Head of caudate nucleus (tissue), 42 donors: ENCODE measurements at places on chromosomes 1 and 21.

GRCh38 chr1:112938210-112938609 is 17.8 kb downstream of the SLC16A1 start:
- no peak for DNase-seq

GRCh38 chr1:56797065-56797685 is 22.0 kb downstream of the FYB2 start:
- no peak for DNase-seq

DNA sequence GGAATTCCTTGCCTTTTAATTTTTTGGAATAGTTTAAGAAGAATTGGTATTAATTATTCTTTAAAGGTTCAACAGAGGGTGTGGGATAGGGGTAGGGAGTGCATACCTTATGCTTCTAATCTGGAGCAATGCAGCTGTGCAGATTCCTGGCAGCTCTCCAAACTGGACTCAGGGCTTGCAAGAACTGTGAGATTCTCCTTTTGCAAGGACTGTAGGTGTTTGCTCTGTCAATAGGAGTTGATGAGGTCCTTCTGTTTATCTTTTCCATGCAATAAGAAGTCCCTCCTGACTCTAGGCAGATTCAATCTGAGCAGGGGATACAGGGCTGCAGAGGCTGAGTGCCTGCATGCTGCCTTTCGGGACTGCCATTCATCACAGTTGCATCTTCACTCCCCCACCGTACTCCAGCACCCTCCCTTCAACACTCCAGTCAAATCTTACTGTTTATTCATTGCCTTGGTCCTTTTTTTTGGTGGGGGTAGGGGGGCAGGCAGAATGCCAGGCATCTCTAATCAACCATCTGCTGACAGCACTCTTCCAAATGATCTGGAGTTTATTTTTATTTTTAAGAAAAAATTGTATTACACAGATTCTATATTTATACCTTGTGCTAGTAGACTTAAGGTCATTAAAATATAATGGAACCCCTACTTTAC is 122.3 kb downstream of the DISC1 start:
- DNase-seq, result no peak

GRCh38 chr1:2018217-2019171 is 651 bp upstream of the GABRD start:
- DNase-seq, result no peak

GRCh38 chr1:78561856-78562255 is 58.4 kb upstream of the IFI44L start:
- DNase-seq, result no peak

DNA sequence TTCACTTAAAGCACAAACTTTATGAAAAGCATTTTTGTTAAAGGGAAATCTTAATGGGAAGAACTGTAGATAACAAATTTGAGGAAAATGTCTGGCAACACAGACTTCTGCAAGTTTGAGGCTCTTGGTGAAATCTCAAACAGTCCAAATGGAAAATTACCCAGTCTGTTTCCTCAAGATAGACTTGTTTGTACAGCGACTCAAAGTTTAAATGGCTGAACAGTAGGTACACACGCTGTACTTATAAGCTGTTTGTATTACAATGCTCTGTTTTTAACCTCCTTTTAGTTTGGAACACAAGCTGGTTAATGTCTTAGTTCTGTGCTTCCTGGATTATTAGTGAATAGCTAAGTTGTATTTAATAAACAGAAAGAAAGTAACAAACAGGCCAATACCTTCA is 217.1 kb downstream of the NFIA start:
- DNase-seq, result no peak

DNA sequence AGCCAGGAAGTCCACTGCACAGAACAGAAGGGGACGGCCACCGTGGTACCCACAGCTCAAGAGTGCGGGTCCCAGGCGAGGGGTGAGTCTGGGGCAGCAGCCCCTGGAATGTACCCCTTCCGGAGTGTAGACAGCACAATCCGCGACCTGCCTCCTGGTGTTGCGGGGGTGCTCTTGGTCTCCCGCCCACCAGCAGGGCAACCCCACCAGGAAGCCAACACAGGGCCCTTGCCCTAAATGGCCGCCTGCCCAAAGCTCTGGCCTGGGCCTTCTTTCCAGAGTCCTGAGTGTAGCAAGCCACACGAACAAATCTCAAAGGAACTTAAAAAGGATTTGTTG is 1.1 kb upstream of the SLC19A1 start:
- DNase-seq, result peak; percentile 12

DNA sequence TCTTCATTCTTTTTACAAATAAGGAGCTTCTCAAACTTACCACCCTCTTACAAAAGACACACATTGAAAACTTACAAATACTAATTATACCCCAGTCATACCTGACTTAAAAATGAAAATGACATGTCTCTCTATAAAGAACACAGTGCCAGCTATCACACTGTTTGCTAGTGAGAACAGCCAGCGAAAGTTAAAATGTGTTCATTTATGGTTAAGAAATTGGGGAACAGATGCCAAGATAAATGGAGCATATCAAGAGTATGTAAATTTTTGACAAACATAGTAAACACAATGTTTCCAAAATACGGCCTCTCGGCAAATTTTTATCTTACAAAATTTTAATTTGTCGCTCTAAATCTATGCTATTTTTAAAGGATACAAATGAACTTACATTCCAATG is 1422.9 kb downstream of the KCNT2 start:
- DNase-seq, result no peak

DNA sequence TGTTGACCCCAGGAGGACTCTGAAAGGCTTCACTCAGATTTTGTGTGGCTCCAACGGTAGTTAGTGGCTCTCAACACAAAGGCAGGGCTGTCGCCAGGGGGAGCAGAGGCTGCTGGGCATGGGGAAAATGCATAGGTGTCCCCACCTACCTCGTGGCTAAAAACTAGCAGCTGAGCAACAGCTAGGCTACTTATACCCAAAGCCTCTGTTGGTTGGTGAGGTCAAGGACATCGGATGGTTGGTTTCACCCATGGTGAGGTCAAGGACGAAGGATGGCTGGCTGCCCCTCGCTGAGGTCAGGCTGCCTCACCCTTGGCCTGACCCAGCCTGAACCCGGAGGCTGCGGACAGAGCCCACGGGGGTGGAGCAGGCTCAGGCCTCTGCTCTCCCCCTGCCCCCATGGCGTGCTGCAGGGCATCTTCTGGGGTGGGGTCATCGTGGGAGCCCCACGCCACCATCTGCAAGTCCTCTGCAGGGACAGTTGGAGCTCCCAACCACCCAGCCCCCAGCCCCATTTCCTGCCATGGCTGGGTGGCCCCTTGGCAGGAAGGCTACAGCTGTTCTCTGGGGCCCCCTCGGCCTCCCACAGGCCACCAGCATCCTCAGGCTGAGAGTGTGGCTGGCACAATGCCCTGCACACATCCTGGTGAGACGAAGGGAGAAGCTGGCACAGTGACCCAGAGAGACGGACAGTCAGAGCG is 8.5 kb upstream of the GNB1 start:
- DNase-seq, result no peak

DNA sequence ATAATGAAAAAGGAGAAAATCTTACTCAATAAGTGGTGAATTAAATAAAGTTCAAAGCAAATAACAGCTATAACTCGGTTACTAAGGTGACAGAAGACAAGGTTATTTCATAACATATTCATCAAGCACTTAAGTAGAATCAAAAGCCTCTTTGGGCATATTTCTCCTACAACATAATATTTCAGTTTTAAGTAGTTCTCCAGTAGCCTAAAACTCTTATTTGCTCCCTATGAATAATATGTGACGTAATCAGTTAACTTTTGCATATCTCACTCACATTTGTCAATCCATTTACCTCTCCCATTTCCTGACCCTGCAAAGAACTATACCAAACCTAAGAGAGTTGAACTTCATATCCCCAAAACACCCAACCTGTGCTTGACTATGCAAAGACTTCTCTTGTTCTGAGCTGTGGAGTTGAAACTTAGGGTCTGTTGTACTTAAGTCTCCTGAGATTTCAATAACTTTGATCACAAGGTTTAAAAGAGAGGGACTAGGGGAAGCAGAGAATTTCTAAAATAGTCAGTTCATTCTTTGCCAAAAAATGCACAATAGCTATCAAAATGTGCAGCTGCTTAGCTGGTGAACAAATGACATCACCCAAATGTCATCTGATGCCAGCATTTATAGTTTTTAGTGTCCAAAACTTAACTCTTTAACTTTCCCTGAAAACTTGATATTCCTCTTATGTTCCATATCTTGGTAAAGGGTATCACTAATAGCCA is 37.2 kb downstream of the TTLL7 start:
- no peak for DNase-seq

DNA sequence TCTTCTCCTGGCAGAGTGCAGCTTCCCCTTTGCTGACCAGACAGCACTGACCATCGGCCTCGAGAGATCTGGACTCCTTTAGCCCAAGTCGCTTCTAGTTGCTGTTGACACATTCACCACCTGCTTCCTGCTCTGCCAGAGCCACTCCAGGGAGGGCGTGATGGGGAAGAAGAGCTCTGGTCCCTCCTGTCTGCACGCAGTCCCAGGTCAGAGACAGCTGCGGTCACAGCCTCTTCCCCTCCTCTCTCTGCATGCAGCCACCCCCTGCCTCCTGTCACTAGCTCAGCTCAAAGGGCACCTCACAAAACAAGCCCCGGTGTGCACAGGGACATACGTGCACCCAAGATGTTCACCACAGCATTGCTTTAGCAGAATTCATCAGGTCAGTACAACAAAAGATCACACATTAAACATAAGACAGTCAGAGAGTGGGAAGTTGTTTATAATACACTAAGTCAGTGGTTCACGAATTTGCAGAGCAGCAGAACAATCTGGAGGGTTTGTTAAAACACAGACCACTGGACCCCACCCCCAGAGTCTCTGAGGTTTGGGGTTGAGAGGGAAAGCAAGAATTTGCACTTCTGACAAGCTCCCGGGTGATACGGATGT is 132.9 kb downstream of the SYF2 start:
- DNase-seq, result peak; percentile 52

- no peak for DNase-seq
These were observed 37.2 kb upstream of the CITED4 start for GRCh38 chr1:40899230-40899870.

- DNase-seq, result no peak
These were observed 101.0 kb downstream of the POFUT2 start for GRCh38 chr21:45186709-45187108.

- no peak for DNase-seq
These were observed 140.8 kb downstream of the DSCAM start for GRCh38 chr21:40706176-40706575.

GRCh38 chr1:232574889-232575762 is 54.8 kb downstream of the SIPA1L2 start:
- no peak for DNase-seq

GRCh38 chr1:179380299-179380698 is 14.5 kb downstream of the AXDND1 start:
- no peak for DNase-seq

DNA sequence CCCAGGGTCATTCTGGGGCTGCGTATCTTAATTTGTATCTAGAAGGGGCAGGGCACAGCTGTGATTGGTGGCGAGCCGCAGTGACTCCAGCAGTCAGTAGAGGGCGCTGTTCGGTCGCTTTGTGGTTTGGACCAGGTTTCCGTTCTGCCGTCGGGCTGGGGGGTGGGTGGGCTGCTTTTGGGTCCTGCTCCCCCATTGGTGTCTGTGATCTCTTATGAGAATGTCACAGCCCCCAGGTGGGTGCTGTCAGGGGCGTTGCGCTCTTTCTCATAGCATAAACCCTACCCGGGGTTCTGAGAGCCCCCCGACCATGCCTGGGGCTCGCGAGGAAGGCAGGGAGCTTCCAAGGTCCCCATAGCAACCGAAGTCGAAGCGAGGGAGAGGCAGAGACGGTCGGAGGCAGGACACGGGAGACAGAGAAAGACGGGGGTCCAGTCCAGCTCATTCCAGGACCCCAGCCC is 5.4 kb downstream of the TFF3 start:
- peak; percentile 79 for DNase-seq

- peak; percentile 24 for DNase-seq
These were observed 1.9 kb upstream of the OR13G1 start for GRCh38 chr1:247681288-247681897.

DNA sequence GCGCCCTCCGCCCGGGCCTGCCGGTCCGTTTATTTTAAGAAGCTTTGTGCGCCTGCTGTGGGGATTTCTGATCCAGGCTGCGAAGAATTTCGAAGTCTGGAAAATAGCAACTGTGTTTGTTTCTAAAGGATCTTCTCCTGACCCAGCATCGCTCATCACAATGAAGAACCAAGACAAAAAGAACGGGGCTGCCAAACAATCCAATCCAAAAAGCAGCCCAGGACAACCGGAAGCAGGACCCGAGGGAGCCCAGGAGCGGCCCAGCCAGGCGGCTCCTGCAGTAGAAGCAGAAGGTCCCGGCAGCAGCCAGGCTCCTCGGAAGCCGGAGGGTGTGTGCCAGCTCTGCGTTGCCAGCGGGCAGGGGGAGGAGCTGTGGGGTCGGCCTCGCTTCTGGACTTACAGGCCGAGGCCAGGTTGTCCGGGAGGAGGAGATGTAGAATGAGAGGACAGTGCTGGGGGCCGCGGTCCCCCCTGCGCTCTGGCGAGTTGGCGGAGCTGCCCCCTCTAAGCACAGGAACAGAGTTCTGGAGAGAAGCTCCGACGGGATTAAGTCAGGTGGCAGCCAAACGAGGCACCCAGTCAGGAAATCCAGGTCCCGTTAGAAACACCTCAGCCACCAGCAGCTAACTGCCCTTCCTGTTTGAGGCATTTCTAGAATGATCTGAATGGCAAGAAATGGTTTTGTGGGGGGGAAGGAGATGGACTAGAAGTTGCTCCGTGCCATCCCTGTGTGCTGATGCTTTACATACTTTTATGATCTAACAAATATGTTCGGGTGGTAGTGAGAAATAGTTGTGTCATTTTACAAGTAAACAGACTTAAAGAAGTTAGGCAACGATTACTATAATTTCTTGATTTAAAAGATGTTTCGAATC is 948 bp downstream of the TXLNA start:
- peak; percentile 46 for DNase-seq

GRCh38 chr1:34688006-34688741 is 66.7 kb upstream of the GJB5 start:
- no peak for DNase-seq

DNA sequence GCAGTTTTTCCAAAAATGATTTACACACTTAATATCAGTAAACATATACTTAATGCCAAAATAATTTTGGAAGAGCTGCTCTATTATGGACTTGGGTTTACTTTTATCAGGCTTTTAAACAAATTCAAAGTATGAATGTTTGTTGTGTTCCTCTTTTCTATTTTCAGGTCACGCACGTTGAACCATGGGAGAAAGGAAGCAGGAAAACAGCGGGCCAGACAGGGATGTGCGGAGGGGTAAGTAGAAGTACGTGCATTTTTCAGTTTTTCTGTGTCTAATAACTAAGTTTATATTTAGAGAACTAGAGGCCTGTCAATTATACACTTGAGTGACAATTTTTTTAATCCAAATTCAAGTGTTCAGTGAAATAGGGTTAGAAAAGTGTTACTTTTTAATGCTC is 3.4 kb downstream of the PRPF38B start:
- DNase-seq, result no peak

DNA sequence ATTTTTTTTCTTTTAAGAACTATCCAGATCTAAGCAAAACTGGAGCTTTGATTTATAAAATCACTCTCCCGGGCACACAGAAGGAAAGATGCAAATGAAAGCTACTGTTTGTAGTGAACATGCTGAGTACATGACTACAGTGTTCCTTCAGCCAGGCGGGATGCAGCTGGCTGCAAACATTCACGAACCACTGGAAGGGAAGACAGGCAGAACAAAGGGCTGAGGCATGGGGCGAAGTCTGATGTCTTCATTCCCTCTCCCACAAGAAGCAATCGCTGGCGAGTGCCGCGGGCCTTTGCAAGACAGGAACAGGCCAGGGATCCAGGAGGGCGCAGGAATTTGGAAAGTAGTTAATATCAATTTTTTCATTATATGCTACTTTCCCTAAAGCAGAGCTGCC is 257.9 kb upstream of the AJAP1 start:
- DNase-seq, result peak; percentile 51
